Stimulated activated CD8-positive, alpha-beta memory T cell treated with anti-CD3 and anti-CD28 coated beads, Interleukin-4, amount 100 ng/mL, for 1 hour (primary cell): ENCODE measurements at places on chromosomes 11 and 22.

GRCh38 chr11:123330471-123330870 is 99.6 kb upstream of the GRAMD1B start:
- no peak for DNase-seq

DNA sequence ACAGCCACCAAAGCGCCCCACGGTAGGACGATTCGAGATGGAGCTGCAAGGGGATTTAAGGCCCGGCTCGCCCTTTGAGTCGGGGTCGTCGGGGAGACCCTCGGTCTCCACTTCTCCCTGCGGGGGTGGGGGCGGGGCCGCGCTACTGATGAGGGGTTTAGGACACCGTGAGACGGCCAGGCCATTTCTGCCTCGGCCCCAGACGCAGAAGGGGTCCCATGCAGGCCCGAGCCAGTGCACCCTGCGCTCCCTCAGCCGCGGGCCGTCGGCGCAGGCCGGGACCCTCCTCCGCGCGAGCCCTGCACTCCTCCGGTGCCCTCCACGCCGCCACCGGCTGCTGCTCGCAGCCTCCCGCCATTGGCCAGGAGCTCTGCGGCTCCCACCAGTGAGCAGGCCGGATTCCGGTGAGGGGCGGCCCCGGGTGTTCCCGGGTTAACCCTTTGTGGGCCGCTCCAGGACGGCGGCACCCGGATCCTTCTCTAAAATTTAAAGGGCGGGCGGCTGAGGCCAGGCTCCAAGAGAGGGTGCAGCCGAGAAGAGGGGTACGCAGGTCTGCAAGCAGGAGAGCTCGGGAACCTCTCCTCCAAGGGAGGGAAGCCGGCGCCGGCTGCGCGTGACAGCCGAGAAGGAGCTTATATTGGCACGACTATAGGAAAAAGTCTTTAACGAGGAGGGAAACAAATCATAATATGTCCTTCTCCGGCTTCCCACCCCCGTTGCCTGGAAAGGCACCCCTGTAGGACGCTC is 18.0 kb downstream of the CREB3L1 start:
- DNase-seq, result peak; percentile 13

DNA sequence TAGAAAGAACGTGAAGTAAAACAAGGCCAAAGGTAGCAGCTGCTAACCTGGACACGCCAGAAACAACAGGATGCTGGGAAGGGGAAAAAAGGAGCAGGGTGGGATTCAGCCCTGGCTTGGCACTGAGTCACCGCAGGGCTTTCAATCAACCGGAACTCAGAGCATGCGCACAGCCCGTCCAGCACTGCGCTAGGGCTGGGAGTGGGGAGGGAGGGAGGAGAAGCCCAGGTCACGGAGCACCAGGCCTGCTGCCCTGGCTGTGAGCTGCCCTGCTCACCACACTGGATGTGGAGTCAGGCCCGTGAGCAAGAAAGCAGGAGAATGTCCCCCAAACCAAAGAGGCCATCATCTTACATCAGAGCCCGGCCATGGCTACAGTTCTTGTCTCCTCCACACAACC is 51.5 kb downstream of the APOL1 start:
- DNase-seq, result no peak

- no peak for DNase-seq
These were observed 200.2 kb upstream of the SORL1-AS1 start for GRCh38 chr11:121652971-121653370.

DNA sequence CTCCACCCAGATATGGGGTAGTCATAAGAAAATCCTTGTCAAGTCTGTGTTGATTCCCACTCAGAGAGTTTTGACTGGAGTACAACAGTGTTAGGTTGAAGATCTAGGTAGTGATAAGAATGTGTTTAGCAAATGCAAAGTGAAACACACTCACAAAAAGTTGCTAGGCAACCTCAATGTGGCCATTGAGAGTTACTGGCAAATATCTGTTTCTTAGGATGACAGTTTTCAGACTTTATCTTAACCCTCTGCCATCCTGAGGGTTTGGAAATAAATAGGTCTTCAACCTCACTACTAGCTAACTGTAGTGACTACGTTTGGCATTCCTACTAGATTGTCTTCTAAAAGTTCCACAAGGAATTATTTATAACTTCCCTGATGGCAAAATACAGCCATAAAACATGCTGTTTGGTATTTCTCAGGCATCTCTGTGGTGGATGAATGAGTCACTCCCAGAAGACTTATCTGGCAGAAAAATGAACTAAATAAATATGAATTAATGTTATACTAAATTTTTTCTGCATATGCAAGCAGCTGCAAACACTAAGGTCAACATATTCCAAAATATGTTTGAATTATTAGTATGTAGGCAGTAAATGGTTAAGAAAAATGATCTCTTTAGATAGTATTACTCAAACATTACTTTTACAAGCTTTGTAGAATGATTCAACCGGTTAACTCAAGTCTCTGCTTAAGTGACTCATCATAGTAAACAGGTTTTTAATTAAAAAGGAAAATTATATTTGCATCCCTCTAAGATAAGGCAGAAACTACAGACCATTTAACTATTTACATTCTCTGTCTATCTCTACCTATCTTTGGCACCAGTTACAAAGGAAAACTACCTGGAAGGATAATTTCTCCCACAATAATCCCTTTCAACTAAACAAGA is 17.1 kb upstream of the SYTL2 start:
- DNase-seq, result no peak

- no peak for DNase-seq
These were observed 349.7 kb downstream of the BUD13 start for GRCh38 chr11:116422956-116423600.

DNA sequence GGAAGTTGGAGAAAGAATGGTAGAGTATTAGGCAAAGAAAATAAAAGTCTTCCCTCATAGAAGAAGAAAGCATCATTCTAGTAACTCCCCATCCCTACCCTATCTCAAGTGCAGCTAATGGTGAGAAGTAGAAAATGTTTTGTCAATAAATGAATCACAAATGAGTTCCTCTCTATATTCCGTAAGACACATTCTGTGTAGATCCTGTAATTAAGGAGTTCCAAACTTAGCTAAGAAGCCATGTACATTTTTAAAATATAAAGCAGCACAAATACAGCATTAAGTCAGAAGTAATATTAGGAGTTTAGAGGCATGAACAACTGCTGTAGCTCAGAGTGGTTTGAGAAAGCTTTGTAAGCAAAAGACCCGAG is 80.1 kb downstream of the GAB2 start:
- no peak for DNase-seq

DNA sequence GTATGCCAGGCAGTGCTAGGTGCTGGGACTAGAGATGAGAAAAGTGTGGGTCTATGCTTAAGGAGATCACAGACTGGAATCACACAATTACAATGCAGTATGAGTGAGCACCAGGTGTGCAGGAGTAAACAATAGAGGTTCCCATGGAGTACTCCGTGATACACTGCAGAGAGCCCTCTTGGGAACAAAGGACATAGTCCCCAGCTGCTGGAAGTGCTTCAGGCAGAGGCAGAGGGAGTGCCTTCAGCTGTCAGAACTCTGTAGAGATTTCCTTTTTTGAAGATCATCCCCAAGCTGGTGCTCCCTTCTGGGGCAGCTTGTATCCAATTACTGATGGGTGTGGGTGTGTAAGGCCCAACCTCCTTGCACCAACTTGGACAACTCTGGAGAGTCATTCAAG is 143.5 kb upstream of the PLET1 start:
- no peak for DNase-seq

GRCh38 chr11:76770642-76771445 is 12.3 kb upstream of the TSKU start:
- no peak for DNase-seq

GRCh38 chr11:59062602-59063529 is 23.2 kb upstream of the GLYATL1B start:
- no peak for DNase-seq

GRCh38 chr11:21814169-21814568 is 378.7 kb upstream of the ANO5 start:
- no peak for DNase-seq

DNA sequence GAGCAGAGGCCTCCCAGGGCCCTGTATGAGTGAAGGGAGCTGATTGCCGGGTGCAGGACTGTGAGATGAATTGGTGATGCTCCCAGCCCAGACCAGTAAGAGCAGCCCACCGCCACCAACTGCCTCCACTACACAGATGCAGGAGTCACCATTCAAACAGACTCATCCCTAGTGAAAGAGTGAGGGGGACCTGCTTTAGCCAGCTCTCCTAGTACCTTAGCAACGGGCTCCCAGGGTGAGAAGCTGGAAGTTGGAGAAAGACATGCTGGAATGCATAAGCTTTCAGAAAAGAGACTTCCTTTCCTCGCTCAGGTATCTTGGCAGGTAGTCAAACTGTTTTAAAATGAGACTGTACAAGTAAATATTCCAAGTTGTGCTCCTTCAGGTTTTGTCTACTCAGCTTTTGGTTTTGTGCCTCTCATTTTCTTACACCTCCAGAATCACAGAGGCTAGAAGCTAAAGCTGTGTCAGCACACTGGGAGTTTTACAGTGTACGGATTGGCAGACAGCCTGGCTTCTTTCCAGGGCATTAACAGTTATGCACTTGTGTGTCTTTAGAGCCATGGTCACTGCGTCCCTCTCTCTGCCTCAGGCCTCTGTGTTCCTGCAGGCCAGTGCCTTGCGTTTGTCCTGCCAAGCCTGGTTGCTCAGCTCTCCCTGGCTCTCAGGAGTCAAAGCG is 146.2 kb downstream of the ATXN10 start:
- no peak for DNase-seq

DNA sequence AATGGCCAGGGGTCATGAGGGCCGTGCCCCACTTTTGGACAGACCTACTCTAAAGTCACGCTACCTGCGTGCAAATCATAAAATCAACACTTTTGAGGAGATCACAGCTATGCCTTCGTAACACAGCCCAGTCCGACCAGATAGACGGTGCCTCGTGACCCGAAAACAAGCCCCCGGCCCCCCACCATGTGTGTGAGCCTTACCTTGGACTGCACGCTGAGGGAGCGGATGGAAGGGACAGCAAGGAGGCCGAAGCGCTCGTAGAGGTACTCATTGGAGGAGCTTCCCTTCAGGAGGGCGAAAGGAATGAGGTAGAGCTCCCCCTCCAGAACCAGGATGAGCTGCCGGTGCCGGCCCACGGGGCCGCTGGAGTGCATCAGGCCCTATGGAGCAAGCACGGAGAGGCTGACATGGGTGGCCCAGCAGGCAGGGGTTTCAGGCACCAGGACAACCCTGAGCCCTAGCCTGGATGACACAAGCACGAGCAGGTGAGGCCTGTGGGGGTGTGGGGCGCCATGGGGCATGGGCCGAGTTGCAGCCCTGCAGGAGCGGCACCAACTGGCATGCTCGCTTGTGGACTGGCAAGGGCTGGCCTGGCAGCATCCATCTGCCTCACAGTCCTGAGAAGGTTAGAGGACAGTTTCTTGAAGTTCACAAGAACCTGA is 82.2 kb upstream of the PITPNB start:
- no peak for DNase-seq

DNA sequence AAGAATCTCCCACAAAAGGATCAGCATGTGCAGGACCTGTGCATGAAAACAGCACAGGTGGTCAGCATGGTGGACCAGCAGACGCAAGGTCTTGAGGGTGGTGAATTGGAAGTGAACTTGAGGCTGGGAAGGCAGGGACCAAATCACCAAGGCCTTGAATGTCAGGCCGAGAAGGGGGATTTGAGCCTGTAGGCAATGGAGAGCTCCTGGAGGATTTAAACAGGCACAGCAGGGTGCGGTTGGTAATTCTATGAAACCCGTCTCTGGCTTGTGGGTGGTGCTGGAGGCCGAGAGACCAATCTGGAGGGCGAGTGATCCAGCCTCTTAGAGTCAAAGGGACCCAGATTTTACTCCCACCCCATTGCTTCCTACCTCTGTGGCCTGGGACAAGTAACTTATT is 2.4 kb downstream of the TSKU start:
- no peak for DNase-seq

GRCh38 chr22:19527321-19527721 is 3.1 kb upstream of the CLDN5 start:
- no peak for DNase-seq

DNA sequence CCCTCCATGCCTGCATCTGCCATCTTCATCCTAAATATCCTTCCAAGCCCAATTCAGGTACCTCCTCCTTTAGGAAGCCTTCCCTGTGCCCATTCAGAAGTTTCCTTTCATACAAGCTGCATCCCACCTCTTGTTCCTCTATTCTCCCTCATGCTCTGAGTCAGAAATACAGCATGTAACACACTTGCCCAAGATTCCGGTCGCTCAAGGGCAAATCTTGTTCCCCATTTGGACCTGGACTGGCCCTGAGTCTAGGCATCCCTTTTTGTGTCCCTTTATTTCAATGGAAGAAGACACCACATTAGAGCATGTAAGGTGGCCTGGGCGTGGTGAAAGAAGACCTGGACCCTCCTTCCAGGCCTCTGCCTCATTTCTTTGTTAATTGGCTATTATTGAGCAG is 38.5 kb downstream of the RTL6 start:
- DNase-seq, result no peak

- DNase-seq, result no peak
These were observed 32.0 kb downstream of the TRIM66 start for GRCh38 chr11:8650401-8650990.
